ENCODE measurements at places on chromosomes 6 and 20.
A peak's percentile ranks its signal among the peaks of the same experiment; 100 is the strongest.

GRCh38 chr6:33875141-33875581, 71.4 kb upstream of the MLN start:
- DNase-seq, result no peak

- peak; percentile 76 for DNase-seq
Observed at GRCh38 chr6:116531675-116532570, 13.6 kb downstream of the TRAPPC3L start.

GRCh38 chr20:32582659-32583580, 2.2 kb downstream of the NOL4L start:
- DNase-seq, result no peak

- no peak for DNase-seq
Observed at GRCh38 chr20:59171986-59172385, 8.4 kb downstream of the ZNF831 start.

- DNase-seq, result no peak
Observed at GRCh38 chr20:61771805-61772350, 293.8 kb downstream of the TAF4 start.

- DNase-seq, result no peak
Observed at GRCh38 chr20:21564127-21564773, 50.4 kb upstream of the NKX2-2 start.

DNA sequence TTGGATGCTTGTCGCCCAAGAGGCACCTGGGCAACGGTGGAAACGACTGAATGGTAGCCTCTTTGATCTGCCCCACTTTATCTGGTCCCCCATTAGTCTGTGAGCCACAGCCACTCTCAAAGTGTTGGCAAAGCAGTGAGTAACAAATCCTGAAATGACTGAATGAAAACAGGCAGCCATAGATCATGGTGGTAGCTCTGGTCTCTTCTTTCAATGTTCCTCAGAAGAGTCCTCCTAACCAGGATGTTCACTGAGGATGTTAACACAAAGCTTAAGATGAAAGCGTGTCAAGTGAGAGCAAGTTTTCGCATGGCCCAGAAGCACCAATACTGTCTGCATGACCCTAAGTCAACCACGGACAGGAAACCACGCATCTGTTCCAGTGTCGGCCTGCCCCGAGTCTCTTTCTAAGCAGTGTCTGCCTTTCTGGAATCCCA, 107.3 kb downstream of the IRF4 start:
- DNase-seq, result no peak

DNA sequence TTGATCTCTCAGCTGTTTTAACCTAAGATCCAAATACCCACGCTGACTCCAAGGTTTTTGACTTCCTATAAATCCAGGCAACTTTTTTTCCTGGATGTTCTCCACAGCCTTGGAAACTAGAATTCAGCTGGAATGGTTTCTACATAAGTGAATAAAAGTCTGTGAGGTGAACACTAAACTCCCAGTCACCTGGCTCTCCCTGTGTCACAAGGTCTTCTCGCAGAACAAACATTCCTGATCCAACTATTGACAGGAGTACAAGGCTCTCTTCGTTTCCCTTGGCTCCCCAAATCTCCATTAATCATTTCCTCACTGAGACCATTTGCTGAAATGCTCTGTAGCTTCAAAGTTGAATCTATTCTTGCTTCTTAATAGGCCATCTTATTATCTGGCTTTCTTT, 265.7 kb downstream of the ADGRG6 start:
- no peak for DNase-seq

- no peak for DNase-seq
Observed at GRCh38 chr6:53461041-53461656, 83.8 kb downstream of the GCLC start.

Measured in kidney capillary endothelial cell (primary cell).